ENCODE measurements at places on chromosomes 5 and 9. TPM values are rescaled to one million over a fixed set of nuclear protein-coding genes. Genes with fewer than 3 reads are reported as not detected.

Gene SARDH
- total RNA-seq, result 26.3 TPM

DNA sequence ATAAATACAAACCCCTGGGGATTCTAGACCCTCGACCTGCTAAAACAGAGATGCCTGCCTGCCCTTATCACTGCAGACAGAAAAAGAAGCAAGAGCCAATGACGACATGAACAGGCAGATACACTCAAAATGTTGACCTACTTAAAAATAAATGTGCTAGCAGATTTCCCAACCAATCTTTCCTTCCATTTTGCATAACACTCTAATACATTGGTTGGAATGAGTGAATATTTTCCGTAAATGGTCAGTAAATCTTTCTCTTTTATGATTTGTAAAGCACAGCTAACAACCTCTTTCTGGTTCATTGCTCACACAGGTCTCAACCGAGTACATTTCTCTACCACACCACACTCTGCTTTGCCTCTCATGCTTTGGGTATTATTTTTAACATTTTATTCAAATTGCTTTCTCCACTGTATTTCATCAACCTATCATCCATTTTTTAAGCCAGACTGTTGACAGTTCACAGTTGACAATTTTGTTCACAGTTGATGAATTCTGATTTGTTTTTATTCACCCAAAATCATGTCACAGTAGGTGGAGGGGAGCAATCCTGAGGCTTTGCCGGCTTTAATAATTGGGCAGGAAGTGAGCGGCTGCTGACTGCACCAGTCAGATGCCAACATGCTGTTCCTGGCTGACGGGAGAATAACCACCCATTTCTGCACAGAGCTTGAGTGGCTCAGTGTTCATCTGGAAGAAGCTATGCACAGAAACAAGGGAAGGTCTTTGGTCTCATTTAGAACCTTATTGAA, 426.6 kb downstream of the SPOCK1 start:
- no peak for DNase-seq
- no peak overlapping the region for H3K27ac ChIP-seq
- no peaks in the 10 kb centered on the region for H3K36me3 ChIP-seq

Gene SETD9
- 4.8 TPM for total RNA-seq

Gene GLDC
- total RNA-seq, result 0.72 TPM

Gene RANBP3L
- total RNA-seq, result not detected

GRCh38 chr5:53554444-53554843, 6.0 kb upstream of the NDUFS4 start:
- DNase-seq, result no peak
- H3K27me3 ChIP-seq, result no peaks in the 10 kb centered on the region
- H3K27ac ChIP-seq, result no peak overlapping the region
- no peaks in the 10 kb centered on the region for H3K4me1 ChIP-seq
- no peaks in the 10 kb centered on the region for H3K36me3 ChIP-seq
- H3K4me3 ChIP-seq, result no peak overlapping the region

DNA sequence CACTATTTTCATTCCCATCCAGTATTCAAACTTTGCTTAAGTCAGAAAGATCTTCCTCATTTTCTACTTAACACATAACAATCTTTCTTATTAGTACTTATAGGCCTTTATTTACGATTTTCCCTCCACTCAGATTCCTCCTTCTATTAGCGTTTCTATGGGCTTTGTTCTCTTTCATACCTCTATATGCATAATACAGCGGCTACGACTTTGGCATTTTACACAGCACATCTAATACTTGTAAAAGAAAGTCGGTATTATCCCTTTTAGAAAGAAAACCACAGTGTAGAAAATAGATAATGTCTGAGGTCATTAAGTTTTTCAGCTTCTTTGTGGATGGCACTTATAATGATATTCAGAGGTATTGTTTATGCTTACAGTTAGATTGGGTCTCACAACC, 8.4 kb downstream of the RBM18 start:
- H3K4me1 ChIP-seq, result no peaks in the 10 kb centered on the region
- no peak overlapping the region for H3K4me3 ChIP-seq
- no peak for DNase-seq
- no peaks in the 10 kb centered on the region for H3K27me3 ChIP-seq
- H3K36me3 ChIP-seq, result peaks cover 6% of the 10 kb centered on the region

Gene PCDHGA8
- 0.13 TPM for total RNA-seq

Gene CNTNAP3B
- total RNA-seq, result not detected

DNA sequence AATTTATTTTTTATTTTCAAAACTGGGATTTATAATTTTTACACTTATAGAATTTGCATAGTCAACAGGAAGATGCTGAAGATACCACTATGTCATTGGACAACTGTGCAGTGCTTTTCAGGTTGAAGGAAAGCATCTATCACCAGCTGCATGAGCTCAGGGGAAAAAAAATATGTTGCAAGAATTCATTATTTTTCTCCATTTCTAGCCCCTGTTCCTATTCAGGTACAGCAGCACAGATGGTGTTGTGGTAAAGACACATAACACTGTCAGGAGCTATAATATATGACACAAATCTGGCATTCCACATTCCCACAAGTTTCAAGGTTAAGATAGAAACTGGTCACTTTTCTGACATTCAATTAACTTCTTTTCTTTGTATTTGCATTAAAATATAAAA, 1088.6 kb downstream of the MAT2B start:
- no peaks in the 10 kb centered on the region for H3K27me3 ChIP-seq
- no peak overlapping the region for H3K4me3 ChIP-seq
- no peak overlapping the region for H3K27ac ChIP-seq
- no peaks in the 10 kb centered on the region for H3K36me3 ChIP-seq

DNA sequence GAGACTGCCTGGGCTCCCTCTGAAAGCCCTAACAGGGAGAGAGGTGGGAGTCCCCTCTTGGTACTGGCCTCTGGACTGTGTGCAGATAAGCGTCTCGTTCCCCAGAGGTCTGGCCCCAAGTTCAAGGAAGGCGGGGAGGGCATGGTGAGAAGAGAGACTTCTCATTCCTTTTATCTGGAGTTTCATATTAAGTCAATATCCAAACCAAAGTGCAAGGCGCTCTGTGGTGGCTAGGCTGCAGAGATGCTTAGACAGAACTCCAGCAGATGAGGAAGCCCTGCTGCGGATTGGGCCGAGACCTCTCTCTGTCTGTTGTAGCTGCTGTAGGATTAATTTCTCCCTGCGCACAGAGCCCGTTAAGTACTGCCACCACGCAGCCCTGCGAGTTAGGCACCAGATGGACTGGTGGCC, 16.0 kb downstream of the MVB12B start:
- DNase-seq, result no peak
- no peak overlapping the region for H3K4me3 ChIP-seq
- H3K27me3 ChIP-seq, result peaks cover 2% of the 10 kb centered on the region
- peaks cover 30% of the 10 kb centered on the region for H3K36me3 ChIP-seq

Gene LIFR
- 0.12 TPM for total RNA-seq

DNA sequence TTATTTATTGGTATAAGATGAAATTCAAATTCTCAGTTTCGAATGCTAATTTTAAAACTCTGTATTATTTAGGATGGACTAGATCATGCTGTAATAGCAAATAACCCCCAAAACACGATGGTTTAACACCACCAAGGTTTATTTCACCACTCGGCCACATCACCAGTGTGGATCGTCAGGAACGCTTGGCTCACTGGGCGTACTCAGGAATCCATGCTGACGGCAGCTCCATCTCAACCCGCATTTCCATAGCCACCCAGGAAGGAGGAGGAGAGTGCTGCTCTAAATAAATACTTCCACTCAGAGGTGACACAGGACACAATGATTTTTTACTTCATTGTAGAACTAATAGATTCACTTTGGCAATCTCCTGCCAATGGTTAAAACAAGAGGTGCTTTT, 347.4 kb downstream of the SH3GL2 start:
- no peak for DNase-seq
- no peaks in the 10 kb centered on the region for H3K4me1 ChIP-seq
- no peaks in the 10 kb centered on the region for H3K27me3 ChIP-seq
- no peak overlapping the region for H3K4me3 ChIP-seq
- no peaks in the 10 kb centered on the region for H3K36me3 ChIP-seq
- no peak overlapping the region for H3K27ac ChIP-seq

Gene IL5
- total RNA-seq, result not detected

- H3K4me1 ChIP-seq, result no peaks in the 10 kb centered on the region
- no peaks in the 10 kb centered on the region for H3K36me3 ChIP-seq
- no peak overlapping the region for H3K4me3 ChIP-seq
- no peak overlapping the region for H3K27ac ChIP-seq
Measured at GRCh38 chr5:113825176-113825575, 311.7 kb downstream of the YTHDC2 start.

Gene TUSC1
- 0.20 TPM for total RNA-seq
